ENCODE measurements at places on chromosomes 16 and 17.

GRCh38 chr17:77750427-77751043 is 208.0 kb upstream of the TNRC6C start:
- DNase-seq = no peak

- DNase-seq = peak; percentile 50
These were observed 207.9 kb downstream of the SNX29 start for GRCh38 chr16:12184419-12184917.

- no peak for DNase-seq
These were observed 9.3 kb upstream of the LRRC59 start for GRCh38 chr17:50406578-50406977.

GRCh38 chr16:89320782-89321501 is 103.4 kb downstream of the ZNF778 start:
- peak; percentile 17 for DNase-seq

GRCh38 chr17:76943781-76944213 is 75.6 kb downstream of the MGAT5B start:
- DNase-seq = no peak

GRCh38 chr16:556474-557173 is 3.6 kb upstream of the PRR35 start:
- no peak for DNase-seq

DNA sequence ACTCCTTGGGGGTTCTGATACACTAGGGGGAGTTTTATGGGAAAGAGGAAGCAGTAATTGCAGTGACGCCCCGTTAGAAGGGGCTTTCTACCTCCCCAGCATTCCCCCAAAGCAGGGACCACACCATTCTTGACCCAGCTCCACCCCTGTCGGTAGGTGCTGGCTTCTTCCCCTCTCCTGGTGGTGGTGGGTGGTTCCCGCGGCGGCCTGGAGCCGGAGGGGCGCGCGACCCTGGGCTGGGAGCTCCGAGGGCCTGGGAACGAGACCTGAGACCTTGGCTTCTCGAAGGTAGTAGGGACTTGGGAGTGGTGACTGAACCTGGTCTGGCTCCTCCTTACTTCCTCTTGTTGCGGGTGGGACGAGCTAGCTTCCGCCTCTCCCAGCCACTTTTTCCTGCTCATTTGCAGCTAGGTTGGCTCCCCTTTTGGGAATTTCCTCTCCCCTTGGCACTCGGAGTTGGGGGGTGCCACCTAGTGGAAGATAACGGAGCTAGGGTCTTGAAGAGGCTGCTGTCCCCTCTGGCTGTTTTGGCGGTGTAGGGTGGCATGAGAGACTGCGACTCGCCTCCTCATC is 438 bp downstream of the GRN start:
- DNase-seq = peak; percentile 44

- DNase-seq = no peak
These were observed 30.4 kb downstream of the ATP2C2 start for GRCh38 chr16:84398701-84399100.

DNA sequence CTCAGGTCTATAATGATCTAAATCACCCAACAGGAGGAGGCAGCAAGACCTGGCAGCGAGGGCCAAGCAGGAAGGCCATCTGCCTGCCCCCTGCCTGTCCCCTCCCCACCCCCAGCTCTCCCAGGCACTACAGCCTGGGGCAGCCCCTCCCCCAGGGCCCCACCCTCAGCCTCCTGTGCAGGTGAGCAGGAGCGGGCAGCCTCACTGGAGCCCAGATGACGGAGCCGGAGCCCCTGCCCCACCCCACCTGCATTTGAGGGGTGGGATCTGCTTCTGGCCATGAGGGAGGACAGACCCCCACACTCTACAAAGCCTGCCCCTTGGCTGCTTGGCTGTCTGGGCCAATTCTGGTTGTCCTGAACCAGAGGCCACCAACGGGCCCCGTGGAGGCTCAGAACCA is 12.4 kb upstream of the BAHCC1 start:
- no peak for DNase-seq

DNA sequence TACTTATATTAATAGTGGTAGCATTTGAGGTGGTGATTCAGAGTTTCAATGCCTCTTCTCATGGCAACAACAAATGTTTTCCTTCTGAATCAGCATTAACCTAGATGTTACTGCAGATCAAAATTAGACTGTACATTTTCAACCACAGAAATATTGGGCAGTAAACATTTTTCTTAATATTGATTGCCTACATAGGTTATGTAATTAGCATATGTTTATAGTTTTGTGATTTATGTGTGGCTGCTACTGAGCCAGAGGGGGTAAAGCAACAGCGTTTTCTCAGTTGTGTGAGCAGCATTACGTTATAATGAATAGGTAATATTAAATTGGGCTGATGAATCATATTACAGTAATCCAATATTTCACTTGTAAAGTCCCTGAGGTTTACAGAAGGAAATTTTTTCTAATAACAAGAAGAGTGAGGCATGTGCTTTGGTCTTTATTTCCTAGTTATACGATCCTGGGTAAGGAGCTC is 18.8 kb upstream of the BMERB1 start:
- no peak for DNase-seq

DNA sequence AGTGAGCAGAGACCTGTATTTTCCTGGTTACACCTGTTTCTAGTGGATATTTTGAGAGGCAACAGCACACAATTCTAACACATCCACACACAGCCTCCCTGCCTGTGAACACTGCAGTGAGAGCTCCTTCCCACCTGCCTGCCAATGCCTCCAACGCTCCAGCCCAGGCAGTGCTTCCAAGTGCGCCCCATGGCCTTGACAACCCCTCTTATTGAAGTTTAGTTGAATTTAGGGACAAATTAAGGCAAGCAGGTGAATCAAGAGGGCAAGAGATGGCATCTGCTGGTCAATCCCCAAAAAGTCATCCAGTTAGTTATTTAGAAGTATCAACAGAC is 4.7 kb upstream of the MXRA7 start:
- no peak for DNase-seq

DNA sequence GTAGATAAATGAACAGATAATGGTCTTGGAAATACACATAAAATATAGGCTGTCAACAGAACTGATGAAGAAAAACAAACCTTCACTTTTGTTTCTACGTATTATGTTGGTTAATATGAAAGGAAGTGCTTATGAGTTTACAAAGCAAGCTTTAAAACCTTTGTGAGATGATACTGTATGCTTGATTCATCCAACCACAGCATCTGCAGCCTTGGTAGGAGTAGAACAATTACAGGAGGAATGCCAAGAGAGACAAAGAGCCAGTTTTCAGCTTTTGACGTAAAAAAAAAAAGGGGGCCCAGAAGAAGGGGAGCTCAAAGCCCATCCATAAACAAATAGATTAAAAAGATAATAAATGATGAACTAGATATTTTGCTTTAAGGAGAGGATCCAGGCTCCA is 13.3 kb downstream of the FAM20A start:
- DNase-seq = no peak

DNA sequence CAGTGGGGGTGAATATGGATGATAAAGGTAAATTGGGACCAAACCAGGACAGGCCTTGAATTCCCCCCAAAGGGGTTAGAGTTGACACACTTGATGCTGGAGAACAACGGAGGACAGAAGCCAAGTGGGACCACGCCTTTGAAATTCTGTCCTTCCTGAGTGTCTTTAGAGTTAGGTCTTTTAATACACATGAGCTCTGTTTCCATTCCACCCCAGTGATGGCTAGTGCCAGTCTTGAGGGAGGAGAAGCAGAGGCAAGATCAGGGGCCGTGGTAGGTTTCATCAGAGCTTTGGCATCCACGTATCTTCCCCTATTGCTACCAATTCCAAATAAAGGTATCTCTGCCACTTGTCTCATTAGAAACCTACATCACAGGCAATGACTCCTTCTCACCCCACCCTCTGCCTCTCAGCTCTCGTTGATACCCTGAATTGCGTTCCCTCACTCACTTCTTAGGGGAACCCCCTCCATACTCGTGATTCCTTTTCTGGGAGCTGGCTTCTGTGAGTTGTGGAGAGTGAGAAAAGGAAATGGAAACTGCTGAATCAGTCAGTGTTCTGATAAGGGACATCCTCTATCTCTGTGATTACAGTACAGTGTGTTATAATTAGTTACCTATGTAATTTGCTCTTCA is 2.4 kb upstream of the CCL3L1 start:
- no peak for DNase-seq

- no peak for DNase-seq
These were observed 7.8 kb downstream of the IRX5 start for GRCh38 chr16:54938212-54939028.

DNA sequence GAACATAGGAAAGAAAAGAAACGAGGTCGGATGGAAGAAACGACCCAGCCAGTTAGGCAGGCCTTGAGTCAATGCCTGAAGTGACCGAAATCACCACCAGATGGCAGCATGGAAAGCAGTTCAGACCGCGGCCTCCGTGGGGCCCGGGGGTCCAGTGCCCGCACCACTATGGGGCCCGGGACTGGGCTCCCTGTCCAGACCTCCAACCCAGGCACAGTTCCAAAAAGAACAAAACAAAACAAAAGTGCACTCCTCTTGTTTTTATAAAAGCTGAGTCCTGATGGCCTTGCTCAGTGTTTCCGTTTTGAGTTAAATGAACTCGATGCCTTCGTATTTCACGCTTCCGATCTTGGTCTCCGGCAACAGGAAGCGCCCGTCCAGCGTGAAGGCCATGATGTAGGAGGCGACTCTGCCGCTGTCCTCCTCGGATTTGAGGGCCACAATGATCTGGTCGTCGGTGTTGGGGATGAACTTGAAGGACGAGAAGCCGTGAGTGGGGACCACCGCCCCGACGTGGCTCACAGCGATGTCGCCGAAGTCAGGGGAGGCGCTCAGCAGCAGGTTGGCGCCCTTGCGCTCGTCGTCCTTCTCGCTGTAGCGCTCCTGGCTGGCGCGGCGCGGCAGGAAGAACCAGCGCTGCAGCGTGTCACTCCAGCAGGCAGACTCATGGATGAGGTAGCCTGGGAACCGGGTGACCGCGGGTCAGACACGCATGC is 13.7 kb upstream of the LGALS3BP start:
- no peak for DNase-seq

DNA sequence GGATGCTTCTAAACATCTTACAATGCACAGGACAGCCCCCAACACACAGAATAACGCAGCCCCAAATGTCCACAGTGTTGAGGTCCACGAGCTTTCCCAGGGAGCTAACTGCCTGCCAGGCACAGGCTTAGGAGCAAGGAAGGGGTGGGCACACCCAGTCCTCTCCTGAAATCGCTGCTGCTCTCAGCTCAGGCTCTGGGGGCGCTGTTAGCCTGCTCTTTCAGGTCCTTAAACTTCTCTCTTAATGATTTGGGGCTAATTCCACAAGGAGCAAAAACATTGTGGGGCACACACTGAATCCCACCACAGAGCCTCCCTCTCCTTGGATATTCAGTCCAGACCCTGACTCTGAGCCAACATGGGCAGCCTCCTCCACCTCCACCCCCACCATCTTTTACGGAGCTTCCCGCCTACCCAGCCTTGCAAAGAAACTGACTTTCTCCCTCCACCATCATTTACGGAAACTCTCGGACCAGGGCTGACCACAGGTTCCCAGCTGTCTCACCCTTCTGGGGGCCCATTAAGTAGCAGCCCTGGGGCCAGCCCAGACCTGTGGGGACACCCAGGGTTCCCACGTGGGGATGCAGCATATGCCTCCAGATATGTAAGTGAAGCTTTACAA is 1.1 kb downstream of the CD300H start:
- DNase-seq = no peak

DNA sequence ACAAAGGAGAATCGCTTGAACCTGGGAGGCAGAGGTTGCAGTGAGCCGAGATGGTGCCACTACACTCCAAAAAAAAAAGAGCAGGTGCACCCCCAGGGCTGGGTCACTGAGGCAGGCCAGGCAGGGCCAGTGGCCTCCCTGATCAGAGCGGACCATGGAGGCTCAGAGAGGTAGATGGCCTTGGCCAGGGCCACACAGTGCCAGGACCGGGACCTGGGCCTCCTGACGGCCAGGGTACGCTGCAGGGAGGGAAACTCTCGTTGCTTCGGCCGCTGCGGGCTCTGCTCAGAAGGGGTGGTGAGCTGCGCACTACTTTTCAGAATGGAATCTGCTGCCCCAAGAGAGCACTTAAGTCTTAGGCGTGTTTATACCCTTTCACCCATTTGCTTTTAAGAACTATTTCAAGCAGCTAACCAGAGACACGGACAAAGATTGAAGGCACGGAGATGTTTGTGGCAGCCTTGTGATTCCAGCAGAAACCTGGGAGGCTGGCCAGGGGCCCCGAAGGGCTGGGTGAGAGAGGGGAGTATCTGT is 17.1 kb downstream of the MYO1C start:
- no peak for DNase-seq

GRCh38 chr17:802901-803881 is 21.0 kb downstream of the MRM3 start:
- no peak for DNase-seq

GRCh38 chr17:2517539-2517938 is 5.9 kb upstream of the METTL16 start:
- DNase-seq = no peak

GRCh38 chr17:56739376-56739775 is 94.3 kb downstream of the C17orf67 start:
- DNase-seq = no peak

GRCh38 chr17:6435968-6436367 is 1.0 kb upstream of the AIPL1 start:
- peak; percentile 65 for DNase-seq

GRCh38 chr16:27287887-27288286 is 19.3 kb upstream of the NSMCE1 start:
- no peak for DNase-seq

DNA sequence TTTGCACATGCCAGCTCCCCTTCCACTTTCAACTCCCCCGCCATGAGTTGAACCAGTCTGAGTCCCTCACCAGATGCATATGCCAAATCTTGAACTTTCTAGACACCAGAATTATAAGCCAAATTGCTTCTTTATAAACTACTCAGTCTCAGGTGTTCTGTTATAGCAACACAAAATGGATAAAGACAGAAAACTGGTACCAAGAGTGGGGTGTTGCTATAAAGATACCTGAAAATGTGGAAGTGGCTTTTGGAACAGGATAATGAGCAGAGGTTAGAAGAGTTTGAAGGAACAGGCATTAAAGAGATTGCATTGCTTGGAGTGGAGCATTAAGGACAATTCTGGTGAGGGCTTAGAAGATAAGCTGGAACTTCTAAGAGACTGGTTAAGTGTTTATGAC is 17.2 kb upstream of the CACNG5 start:
- no peak for DNase-seq

GRCh38 chr16:4313563-4314531 is 2.0 kb upstream of the GLIS2 start:
- no peak for DNase-seq

DNA sequence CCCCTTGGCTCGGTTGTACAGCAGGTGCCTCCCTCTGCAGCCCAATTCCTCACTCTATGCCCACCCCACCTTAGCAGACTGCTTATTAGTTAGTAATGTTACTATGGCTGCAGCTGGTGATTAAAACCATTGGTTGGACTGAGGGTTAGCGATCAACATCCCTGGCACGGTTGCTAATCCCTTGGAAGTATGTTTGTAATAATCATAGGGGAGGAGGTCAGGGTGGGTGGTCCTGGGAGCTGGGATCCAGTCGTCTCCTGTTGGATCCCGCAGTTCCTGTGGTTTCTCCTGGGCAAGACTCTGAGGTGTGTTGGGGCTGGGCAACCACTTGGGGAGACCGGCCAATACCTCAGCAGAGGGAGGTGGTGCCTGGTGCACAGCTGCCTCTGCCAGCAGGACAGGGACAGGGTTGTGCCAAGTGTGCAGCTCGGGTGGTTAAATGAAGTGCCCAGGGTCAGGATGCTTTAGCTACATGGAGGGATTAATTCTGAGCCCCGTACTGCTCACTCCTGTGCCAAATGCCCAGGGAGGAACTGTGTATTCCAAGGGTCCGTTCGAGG is 38.0 kb downstream of the FZD2 start:
- DNase-seq = no peak

GRCh38 chr17:61447358-61447757 is 4.9 kb upstream of the TBX4 start:
- no peak for DNase-seq

Data from DMS79 treated with DMSO at 0.1 percent for 48 hours (cell line).